Activated T-cell treated with anti-CD3 and anti-CD28 coated beads, Interleukin-2, amount 50 U/mL, for 1 hour (primary cell): ENCODE measurements at places on chromosomes 6 and 20.

GRCh38 chr20:43724383-43724782 lies 2.4 kb downstream of the GTSF1L start:
- no peak for DNase-seq

GRCh38 chr6:155504848-155505607 lies 49.4 kb upstream of the NOX3 start:
- DNase-seq = no peak

GRCh38 chr6:18160911-18161310 lies 5.7 kb downstream of the KDM1B start:
- DNase-seq = no peak

- DNase-seq = no peak
Observed at GRCh38 chr6:118202517-118202916, 295.5 kb downstream of the SLC35F1 start.

- DNase-seq = no peak
Observed at GRCh38 chr6:168838037-168838399, 397.0 kb downstream of the SMOC2 start.

GRCh38 chr6:44674226-44675155 lies 287.0 kb downstream of the CDC5L start:
- no peak for DNase-seq

GRCh38 chr6:40965046-40965445 lies 74.0 kb downstream of the UNC5CL start:
- DNase-seq = no peak

DNA sequence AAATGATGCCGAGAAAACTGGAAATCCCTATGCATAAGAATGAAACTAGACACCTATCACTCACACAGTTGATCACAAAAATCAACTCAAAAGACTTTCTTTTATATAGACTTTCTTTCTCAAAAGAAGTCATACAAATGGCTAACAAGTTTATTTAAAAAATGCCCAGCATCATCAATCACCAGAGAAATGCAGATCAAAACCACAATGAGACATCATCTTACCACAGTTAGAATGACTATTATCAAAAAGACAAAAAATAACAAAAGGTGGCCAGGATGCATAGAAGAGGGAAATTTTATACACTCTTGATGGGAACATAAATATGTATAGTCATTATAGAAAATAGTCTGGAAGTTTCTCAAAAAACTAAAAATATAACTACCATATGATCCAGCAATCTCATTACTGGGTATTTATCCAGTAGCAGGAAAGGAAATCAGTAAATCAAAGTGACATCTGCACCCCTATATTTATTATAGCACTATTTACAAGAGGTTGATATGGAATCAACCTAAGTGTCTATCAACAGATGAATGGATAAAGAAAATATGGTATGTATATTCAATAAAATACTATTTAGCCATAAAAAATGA lies 3.4 kb upstream of the RNF217 start:
- DNase-seq = no peak

DNA sequence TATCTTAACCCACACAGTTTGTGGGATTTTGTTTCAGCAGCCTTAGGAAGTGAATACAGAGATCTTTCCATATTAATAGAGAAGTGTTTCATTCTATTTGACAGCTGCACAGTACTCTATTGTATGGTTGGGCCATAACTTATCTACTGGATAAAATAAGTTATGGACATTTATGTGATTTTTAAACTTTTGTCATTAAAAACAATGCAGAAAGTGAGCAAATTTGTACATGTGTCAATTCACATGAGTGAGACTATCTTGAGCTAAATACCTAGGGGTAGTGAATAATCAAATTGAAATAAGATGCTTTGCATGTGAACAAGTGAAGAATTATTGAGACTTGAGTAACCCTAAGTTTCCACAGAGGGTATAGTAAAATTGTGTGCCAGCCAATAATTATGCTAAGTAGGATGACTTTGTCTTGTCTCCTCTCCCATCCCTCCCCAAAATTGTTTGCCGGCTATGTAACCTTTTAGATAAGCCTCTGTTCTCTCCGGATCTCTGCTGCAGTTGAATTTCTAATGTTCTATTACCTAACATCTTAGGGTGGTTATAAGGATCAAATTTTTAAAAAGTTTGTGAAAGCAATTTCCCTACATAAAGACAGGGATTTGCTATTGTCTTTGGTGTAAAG lies 33.3 kb upstream of the TPBG start:
- no peak for DNase-seq

- no peak for DNase-seq
Observed at GRCh38 chr6:38065734-38066305, 246.3 kb downstream of the ZFAND3 start.

DNA sequence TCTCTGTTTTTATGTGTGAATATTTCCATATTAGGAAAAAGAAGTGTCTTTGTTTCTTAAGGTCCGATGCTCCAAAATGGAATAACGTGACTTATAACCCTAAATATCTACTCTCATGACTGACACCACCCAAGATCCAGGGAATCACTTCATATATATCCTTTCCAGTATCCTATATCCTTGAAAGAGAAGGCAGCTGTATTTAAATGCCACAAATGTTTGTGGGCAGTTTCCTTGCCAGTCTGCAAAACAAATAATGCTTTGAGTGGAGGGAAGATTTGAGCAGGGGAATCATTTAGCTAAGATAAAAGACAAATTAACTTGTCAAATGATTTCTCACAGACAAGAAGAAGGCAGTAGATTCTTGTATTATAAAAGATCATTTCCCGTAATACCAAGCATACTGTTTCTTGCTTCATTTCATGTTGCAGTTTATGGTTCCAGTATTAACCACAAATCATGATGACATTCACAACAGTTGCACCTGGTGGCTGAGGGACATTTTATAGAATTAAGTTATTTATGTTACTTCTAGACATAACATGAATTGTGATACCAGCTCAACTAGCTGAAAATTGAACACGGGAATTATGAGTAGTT lies 30.0 kb upstream of the FABP7 start:
- no peak for DNase-seq

DNA sequence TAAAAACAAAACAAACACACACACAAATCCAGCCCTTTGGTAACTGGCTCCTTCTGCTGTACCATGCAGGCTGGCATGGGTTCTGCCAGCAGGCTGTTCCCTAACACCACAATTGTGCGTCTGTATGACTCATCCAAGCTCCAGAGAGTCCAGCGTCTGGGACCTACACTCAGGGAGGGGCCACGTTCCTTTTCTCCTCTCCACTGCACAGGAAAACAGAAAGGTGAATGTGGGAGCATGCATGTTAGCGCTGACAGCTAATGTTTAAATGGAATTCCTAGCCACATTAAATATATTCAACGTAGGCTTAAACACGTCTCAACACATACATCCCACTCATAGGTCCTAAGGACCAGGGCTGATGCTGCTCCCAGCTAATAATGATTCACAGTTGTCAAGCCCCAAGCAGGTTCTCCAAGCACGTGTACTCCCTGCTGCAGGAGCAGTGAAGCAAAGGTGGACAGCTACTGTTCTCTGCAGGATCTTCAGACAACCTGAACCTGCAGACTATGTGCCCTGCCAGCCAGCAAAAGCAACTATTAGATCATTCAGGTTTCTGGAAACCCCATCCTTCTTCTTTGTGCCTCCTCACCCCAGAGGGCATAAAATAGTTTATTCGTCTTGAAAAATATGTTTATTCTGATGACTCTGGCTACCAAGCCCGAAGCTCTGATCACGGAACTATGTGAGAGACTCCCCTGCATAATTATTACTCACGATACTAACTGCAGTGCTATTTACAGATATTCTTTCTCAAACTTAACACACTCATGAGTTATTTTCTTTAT lies 20.9 kb downstream of the MAP1LC3A start:
- DNase-seq = no peak

GRCh38 chr20:18853946-18854646 lies 40.5 kb downstream of the SCP2D1 start:
- DNase-seq = no peak

DNA sequence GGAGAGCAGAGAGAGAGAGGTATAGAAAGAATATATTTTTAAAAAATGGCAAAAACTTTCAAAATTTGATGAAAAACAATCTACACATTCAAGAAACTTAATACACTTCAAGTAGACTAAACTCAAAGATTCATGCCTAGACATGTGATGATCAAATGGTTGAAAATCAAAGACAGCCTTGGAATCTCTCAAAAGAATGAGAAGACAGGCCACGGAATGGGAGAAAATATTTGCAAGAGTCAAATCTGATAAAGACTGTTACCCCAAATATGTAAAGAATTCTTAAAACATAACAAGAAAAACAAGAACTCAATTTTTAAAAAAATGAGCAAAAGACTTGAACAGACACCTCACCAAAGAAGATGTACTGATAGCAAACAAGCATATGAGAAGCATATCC lies 49.7 kb downstream of the THEMIS start:
- DNase-seq = no peak

GRCh38 chr6:96792561-96793190 lies 44.6 kb downstream of the GPR63 start:
- no peak for DNase-seq

- DNase-seq = no peak
Observed at GRCh38 chr6:154432533-154433476, 76.2 kb upstream of the IPCEF1 start.

DNA sequence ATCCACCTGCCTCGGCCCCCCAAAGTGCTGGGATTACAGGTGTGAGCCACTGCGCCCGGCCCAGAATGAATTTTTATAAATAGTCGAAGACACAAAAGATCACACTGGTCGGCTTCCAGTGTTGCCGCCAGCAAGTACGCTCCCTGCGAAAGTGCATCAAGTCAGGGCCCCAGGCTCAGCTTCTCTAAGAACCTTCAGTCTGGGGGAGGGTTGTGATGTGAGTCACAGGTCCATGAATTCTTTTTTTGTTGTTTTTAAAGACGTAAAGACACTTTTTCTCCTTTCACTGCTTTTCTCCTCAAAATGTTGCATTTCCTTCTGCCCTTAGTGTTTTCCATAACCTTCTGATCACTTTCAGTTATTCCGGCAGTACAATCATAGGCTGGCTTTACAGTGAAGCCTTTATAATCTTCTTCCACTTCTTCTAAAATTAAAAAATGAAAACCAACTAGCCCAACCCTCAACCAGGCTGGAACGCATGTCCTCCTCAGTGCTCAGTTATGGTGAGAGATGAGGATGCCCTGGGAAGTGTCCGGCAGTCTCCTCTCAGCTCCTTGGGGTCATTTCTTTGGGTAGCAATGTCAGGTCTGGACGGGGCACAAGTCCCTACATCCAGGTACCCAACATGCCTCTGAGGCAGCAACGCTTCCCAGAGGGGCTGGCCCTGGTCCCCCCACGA lies 66.6 kb downstream of the CSE1L start:
- no peak for DNase-seq

- no peak for DNase-seq
Observed at GRCh38 chr6:21601932-21602390, 8.4 kb downstream of the SOX4 start.

DNA sequence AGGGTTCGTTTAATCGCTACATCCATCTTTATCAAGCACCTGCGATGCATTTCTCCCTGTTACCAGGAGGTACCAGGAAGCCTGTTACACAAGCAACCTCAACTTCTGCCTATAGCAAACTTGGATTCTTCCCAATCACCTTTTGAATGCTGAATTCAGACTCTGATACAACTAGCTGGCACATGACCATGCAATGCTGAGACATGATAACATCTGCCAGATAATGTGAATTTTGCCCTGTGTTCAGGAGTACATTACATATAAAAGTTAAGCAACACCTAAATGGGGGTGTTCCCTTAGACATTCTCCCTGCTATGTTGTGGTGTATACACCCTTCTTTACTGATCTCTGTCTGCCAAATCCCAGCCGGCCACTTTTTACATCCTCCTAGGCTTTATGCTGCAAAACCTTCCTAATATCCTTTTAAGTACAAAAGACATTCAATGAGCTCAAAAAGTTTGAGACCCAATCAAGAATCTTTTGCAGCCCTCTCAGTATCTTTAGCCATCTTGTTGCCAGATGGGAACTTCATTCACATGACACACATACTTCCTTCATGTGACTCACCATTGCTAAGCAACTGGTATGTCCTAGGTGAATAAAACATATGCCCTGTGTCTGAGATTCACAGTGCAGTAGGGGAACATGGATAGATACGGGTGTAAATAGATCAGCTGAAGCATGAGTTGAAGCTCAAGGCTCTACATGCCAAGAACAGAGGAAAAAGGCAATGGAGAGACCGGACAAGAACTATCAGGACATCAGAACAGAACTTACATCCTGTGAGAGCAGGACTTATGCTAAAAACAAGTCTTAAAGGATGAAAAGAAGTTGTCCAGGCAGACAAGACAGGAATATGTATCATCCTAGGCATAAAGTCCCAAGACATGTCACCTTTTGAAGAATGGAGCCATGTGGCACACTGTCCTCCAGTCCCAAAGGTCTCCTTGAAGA lies 84.3 kb downstream of the ZHX3 start:
- DNase-seq = no peak

GRCh38 chr20:35463455-35464300 lies 8.3 kb downstream of the CEP250 start:
- DNase-seq = no peak

GRCh38 chr20:32509639-32510066 lies 75.5 kb downstream of the NOL4L start:
- DNase-seq = peak; percentile 60

GRCh38 chr20:57346477-57346876 lies 4.6 kb upstream of the RAE1 start:
- peak; percentile 68 for DNase-seq

GRCh38 chr6:56484669-56485068 lies 158.0 kb downstream of the DST start:
- DNase-seq = no peak

DNA sequence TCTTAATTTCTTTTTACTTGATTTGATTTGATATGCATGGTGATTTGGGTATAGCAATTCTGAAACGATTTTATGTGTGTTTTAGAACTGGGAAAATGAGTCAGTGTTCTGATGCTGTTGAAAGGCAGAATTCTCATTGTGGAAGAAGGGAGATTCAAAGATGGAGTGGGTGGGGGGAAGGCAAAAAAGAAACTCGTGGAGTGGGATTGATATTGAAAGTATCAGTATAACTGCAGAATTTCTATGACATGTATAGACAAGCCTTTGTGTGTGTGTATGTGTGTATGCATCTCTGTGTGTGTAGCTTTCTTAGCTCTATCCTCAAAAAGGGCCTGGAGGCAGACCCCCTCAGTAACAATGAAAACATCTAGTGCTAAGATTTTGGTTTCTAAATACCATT lies 184.3 kb upstream of the OLIG3 start:
- no peak for DNase-seq

GRCh38 chr6:148271711-148272439 lies 70.8 kb upstream of the SASH1 start:
- no peak for DNase-seq

- DNase-seq = no peak
Observed at GRCh38 chr6:135121434-135121833, 59.7 kb upstream of the MYB start.

DNA sequence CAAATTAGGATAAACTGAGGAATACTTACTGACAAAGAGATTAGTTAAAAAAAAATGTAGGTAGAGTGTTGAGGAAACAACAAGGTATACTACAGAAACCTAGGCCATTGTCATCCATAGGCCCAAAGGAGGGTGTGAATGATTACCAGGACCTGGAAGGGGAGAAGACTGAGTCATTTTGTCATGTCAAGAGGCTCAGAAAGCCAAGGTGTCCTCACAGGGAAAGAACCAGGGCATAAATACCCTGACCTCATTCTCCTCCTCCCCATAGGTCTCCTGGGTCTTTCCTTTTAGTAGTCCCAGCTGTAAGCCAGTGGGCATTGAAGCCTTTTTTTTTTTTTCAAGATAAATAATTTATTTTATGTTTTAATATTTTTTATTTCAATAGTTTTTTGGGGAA lies 582.1 kb upstream of the JAG1 start:
- DNase-seq = no peak
